ENCODE measurements at places on chromosomes 6 and 20.

DNA sequence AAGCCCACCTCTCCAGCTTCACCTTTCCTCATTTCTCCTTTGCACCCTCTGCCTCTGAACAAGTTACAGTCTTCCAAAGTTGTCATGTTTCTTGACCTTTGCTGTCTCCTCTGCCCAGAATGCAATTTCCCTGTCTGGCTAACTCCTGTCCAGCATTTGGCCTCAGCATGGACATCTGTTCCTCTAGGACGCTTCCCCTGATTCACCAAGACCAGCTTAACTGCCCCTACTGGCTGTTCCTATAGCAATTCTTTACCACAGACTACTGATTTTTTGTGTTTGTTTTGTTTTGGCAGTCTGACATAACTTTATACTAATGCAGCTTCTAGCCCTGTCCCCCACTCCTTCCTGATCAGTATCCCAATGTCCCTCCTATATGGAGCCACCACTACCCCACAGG lies 13.4 kb downstream of the GNL1 start:
- DNase-seq = no peak

DNA sequence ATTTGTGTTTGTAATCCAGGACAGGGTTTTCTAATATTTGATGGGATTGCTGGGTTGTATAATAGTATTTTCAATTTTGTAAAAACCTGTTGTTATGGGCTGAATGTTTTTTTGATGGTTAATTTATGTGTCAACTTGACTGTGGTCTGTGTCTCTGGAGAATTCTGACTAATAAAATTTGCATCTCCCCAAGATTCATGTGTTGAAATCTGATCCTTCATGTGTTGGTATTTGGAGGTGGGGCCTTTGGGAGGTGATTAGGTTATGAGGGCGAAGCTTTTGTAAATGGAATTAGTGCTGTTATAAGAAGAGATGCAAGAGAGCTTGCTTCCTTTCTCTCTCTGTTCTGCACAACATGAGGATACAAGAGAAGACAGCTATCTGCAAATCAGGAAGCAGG lies 48.7 kb upstream of the SAMD5 start:
- no peak for DNase-seq

DNA sequence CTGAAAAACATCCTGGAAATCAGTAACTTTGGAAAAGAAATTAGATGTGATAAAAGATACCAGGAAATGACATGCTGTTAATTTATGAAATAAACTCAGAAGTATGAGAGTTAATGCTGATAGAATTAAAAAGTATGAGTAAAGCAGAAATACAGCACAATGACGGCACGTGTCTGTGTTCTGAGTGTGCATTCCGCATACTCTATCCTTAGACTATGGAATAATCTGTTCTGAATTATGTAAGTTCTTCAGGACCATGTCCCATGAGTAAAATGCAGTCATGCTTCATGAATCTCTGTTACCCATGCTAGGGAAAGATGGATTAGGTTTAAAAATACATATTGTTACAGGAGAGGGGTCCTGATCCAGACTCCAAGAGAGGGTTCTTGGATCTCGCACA lies 21.7 kb downstream of the HECA start:
- DNase-seq = no peak

DNA sequence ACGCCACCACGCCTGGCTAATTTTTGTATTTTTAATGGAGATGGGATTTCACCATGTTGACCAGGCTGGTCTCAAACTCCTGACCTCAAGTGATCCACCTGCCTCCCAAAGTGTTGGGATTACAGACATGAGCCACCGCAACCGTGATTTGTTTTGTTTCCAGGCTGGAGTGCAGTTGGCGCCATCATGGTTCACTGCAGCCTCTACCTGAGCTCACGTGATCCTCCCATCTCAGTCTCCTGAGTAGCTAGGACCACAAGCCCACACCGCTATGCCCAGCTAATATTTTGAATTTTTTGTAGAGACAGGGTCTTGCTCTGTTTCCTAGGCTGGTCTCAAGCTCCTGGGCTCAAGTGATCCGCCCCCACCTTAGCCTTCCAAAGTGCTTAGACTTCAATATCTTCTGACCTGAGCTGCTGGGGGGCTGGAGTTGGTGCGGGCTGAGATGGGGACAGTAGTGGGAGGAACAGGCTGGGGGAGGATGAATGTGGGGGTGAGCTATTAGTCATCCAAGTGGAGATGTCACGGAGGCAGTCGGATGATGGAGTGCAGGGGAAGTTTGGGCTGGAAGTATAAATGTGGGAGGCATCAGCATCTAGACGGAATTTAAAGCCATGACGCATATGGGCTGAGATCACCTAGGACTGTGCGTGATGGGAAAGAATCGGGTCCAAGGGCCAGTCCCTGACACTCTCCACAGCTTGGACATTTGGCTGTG lies 23.1 kb upstream of the ZMYND8 start:
- DNase-seq = no peak

GRCh38 chr6:129994410-129994809 lies 24.0 kb upstream of the L3MBTL3 start:
- no peak for DNase-seq

DNA sequence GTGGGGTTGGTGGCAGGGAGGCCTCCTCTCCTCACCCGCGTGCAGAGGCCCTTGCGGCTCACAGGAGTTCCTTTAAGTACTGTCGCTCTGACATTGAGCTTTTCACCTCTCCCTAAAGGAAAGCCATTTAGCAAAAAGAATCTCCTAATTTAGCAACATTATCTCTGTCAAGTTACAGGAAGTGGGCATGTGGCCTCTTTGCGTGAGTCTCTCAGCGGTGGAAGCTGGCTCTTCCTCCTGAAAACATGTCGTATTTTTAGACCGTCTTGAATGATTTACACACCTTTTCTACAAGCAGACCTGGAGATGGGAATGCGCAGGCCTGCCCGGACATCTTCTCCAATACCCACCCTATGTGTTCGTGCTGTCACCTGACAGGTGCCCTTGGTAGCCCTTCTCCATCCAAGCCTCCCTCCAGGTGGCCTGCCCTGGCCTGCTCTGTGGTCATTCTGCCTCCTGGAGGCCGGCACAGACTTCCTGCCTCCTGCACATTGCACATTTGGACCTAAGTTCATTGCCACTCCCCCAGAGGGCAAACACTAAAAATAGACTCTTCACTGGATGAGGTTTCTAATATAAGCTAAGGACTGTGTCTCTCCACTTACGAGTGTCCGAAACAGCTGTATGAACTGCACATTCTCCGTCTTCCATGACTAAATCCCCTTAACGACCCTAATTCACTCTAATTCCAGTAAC lies 18.5 kb upstream of the PHACTR3 start:
- DNase-seq = no peak

DNA sequence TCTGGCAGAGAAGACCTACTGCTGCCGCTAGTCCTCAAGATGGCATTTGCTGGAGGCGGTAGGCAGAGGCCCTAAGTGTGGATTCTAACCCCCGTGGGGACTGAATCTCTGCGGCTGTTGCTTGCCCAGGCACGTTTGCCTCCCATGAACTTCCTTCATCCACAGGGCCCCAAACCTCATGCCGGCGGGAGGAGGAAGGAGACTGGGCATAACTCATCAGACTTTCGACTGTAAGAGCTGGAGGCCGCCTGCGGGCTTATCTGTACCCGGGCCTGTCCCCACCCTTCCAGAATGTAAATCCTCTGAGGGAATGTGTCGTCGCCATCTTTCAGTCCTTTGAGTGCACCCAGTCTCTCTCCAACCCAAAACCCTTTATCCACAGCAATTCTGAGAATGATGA lies 990 bp downstream of the ZFP57 start:
- DNase-seq = no peak

- DNase-seq = no peak
These were observed 9.2 kb downstream of the CHMP4B start for GRCh38 chr20:33820362-33820761.

GRCh38 chr20:33914919-33915318 lies 78.8 kb upstream of the RALY start:
- DNase-seq = no peak

DNA sequence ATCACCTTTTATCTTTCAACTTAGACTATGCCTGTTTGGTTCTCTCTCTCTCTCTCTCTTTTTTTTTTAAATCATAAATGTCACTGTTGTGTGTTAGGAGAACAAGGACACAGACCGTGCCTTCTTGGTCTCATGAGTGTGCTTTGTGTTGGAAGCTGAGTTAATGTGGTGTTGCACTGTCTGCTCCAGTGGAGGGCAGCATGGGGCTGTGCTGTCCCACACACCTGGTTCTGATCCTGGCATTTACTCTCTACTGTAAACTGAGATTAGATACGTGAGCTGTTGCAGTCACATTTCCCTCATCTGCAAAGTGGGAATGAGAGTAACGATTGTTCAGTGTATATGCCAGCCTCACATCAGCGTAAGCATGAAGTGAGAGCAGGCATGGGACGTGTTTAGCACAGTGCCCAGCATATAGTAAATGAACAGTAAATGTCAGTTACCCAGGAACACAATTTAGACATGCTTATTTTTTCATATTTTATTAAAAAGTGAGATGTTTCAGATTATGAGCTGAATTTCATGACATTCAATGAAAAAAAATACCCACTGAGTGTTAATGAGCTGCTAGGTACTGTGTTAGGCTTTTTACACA lies 161.1 kb downstream of the FARS2 start:
- DNase-seq = peak; percentile 17

- DNase-seq = no peak
These were observed 77.6 kb upstream of the STXBP5 start for GRCh38 chr6:147126618-147127022.

DNA sequence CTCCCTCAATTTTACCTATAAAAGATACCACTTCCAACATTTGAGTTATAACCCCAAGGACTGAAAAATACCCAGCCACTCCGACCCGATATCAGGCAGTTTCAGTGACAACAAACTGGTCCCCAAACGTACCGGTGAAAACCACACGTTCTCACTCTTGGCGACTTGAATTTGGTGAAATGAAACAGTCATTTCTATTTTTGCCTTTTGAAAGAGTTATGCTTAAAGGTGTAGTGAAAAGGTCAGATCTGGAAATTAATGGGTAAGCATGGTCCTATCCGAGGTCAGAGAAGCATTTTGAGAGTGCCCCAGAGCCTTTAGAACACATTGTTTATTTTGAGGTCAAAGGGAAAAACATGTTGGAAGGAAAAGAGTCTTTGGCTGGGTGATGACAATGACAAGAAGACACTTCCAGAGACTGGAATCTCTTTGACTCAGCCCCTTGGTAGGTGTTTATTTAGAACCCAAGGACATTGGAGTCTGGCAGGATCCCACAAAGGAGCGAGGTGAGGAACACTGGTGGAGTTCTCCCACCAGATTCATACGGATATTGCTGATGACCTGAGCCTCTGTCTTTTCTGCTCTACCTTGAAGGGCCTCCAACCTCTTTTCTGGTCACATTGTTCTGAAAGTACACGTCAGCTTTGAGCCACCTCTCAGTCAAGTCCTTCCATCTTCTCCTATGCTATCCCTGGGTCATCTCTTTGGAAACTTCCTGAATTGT lies 235.0 kb downstream of the GMPR start:
- no peak for DNase-seq

DNA sequence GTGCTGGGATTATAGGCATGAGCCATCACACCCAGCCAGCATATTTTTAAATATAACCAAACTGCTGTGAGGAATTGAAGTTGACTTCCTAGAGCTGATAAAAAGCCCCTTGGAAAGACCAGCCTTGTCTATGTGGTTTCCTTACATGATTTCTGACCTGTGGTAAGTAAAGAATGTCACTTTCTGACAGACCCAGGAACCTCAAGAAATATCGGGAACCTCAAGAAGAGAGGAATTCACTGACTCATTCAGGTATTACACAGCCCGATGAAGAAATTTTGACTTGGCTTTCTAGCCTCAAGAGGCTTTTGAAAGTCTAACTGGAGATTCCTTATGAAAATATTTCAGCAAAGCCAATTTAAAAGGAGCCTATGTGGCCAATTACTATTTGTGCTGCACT lies 71.8 kb downstream of the FOXF2 start:
- no peak for DNase-seq

DNA sequence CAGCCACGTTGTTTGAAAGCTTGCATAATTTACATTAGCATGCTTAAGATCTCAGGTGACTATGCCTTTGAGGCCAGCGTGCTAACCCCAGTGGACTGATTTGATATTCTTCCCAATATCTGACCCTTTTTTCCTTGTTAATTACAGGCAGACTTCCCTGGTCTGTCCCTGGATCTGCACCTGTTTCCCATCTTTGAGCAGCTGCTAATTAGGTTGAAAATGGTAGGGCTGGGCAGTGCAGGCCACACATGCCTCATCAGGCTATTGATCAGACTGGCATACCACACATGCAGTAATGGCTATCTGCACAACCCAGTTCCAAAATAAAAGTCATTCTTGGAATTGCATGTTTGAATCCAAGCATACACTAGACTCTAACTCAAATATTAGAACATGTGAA lies 164.3 kb upstream of the TFAP2D start:
- no peak for DNase-seq

DNA sequence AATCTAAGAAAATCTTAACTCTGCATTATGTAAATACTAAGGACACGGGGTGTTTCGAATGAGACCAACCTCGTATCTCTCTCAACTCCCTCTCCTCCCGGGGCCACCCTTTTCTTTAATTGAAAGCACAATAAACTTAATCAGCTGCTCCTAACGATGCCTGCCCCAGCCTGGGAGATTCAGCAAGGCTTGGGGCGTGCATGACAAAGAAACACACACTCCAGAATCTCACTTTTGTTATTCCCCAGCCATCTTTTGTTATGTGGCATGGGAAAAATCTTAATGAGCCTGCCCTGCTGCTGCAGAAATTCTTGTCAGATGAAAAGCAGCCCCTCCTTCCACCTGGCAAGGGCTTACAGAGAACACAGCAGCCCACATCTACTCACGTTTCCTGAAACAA lies 117.4 kb downstream of the TTLL2 start:
- DNase-seq = no peak

DNA sequence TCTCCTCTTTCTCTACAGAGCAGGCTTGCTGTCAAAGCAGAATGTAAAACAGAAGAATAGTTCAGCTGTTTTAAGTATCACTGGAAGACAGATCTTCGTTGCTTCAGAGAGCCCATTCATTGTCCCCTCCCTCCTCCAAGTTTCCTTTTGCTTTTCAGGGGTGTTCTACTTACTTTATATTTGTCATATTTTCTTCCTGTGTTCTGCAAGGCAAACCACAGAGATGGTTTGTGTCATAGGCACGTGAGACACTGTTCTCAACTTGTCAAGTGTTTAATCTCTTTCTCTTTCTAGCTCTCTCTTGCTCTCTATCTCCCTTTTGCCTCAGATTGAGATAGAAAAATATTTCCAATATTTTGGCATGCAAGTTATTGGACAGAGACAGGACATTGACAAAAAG lies 228.9 kb upstream of the DEFB112 start:
- no peak for DNase-seq

DNA sequence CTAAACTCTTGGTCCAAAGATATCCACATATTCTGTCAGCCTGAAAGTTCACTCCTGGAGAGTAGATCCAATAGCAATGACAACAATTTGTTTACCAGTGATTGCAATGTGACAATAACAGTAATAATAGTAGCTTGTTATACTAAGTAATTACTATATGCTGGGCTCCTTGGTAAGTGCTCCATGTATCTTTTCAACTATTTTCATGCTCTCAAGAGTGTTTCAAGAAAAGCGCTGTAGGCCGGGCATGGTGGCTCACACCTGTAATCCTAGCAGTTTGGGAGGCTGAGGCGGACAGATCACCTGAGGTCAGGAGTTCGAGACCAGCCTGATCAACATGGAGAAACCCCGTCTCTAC lies 15.4 kb downstream of the BCL2L1 start:
- DNase-seq = no peak
